ENCODE measurements at places on chromosomes 4 and X.

- peak; percentile 75 for DNase-seq
These were observed 36.5 kb downstream of the DCTD start for GRCh38 chr4:182880387-182881356.

- no peak for DNase-seq
These were observed 335.4 kb downstream of the DHX15 start for GRCh38 chr4:24248674-24249630.

GRCh38 chrX:106894392-106894909 lies 8.7 kb downstream of the RIPPLY1 start:
- peak; percentile 39 for DNase-seq

DNA sequence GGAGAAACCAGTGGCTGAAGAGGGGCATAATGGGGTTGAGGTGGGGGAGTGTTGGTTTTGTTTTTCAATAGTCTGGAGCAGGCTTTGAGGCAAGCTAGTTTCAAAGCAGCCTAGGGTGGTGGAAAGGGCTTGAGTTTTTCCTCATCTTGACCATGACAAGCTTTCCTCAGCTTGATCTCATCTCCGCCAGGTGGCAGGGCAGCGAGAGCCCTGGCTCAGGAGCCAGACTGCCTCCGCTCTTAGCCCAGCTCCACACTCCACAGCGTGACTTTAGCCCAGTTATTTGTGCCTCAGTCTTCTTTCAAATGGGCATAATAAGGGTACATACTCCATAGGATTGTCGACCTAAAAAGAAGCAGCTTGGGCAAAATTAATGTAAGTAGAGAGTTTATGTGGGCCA lies 29.9 kb upstream of the SOWAHD start:
- DNase-seq = no peak

DNA sequence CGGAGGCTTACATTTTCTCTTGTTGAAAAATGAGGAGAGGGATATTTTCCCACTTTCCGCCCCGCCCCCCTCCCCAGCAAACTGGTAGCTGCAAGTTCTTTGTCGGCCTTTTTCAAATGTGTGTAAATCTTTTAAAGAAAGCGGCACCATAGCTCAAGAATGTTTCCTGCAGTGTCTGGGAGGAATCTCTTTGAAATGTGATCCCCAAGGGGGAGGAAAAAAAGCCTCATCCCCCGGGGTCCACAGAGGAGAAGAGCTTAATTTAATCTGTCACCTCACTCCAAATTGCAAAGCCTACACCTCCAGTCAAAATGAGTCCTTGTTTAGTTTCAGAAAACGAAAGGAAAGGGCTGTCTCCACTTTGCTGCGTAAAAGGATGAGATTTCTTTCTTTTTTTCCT lies 34.8 kb downstream of the ASMT start:
- no peak for DNase-seq

- DNase-seq = no peak
These were observed 50.4 kb downstream of the ABLIM2 start for GRCh38 chr4:8108261-8108660.

- peak; percentile 26 for DNase-seq
These were observed 7.3 kb downstream of the SLC25A5 start for GRCh38 chrX:119475389-119476101.

DNA sequence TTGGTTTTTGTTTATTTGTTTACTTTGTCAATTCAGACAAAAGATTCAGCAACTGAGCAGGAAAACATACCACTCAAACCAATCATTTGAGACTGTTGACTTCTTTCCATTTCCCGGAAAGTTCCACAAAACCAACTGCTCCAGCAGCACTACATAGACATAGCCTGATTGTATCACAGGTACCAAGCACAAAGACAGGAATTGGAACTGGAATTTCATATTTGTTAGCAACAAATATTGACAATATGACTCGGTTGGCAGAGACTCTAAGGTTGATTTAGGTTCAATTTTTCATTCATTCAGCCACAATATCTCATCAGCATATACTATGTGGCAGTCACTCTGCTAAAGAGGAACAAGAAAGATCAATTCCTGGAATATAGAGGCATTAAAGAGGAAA lies 364.0 kb downstream of the ZIC3 start:
- no peak for DNase-seq

GRCh38 chr4:154692304-154692818 lies 51.4 kb upstream of the LRAT start:
- DNase-seq = no peak

DNA sequence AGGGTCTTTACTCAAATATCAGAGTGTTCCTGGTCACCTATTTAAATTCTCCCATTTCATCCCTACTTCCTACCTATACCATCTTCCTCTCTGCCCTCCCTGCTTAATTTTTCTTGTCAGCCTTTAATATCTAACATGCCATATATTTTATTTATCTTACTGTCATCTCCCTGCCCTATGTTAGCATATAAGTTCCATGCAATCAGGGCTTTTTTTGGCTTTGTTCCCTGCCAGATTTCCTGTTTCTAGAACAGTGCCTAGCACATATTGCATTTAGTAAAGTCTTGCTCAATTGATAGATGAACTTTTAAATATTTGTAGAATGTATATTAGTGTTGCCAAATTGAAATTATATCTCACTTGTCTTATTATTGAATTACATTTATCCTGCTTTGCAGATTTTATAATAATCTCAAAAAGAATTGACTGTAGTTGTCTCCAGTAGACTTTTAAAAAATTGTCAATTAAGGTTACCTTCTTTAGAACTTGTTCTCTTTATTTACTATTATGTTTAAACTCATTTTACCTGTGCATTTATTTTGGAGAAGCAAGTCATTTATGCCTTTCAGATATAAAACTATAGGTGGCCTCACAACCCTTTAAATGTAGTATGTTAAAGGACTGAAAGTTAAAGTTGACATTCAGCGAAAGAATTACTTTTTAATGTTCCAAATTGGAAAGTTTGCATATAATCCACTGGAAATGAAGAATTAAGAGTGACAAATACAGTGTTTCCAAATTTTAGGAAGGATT lies 108.2 kb upstream of the BMPR1B start:
- DNase-seq = no peak

DNA sequence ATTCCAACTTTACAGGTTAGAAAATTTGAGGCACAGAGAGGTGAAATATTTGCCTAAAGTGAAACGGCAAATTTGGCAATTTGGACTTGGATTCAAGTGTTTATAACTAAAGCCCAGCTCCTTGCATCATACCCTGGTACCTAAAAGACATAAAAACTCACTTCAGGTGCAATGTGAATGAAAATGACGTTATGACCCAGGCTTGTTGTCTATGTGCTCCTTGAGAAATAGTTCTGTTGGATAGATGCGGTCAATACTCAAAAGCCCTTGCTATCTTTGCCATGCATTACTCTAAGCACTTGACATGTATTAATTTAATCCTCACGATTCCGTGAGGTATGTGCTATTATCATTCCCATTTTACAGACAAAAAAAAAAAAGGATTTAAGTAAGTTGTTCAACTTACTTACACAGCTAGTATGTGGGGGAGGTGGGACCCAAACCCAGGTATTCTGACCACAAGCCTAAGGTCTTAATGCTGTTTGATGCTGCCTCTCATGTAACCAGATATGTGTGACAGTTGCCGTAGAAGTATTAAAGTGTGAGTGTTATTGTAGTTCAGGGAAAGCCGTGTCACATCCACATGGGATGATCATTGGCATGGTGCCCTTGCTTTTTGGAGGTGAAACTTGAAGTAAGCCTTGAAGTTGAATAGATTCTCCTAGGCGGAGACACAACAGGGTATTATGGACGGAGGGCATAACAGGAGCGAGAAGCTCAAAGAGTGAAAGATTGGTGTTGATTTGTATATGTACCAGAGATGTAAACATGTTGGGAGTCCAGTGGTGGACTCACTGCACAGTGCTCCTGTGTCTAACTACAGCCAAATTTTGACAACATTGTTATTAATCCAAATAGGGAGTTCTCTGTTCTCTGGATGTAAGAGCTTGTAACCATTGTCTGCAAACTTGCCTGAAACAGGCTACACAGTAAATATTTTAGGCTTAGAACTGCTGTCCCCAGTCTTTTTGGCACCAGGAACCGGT lies 3.1 kb downstream of the SCML1 start:
- DNase-seq = no peak
